ENCODE measurements at places on chromosomes 5 and 9. TPM values are rescaled to one million over a fixed set of nuclear protein-coding genes. Genes with fewer than 3 reads are reported as not detected.

The ZFP37 gene
- total RNA-seq: 1.3 TPM

The RNF183 gene
- not detected for total RNA-seq

The FCN1 gene
- total RNA-seq: not detected

The ENG gene
- 5.5 TPM for total RNA-seq

The RAB3C gene
- 0.24 TPM for total RNA-seq

The TRPM3 gene
- 3.9 TPM for total RNA-seq

DNA sequence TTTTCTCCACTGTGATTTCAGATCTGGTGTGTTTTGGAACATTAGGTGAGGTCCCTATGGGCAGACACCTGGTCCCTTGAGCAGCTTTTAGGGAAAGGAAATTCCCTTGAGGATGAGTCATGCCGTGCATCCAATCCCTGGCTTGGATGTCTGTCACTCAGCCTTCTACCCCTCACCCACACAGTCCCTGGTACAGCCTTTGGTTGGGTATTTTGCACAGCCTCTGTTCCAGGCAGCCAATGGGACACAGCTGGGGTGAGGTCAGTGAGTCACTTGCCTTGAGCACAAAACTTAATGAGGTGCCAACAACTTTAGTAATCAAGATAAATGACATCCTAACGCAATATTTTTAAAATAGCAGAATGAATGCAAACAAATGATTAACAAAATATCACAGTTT lies 22.7 kb upstream of the SVEP1 start:
- DNase-seq: no peak

GRCh38 chr9:69918322-69918721 lies 97.7 kb downstream of the CFAP95 start:
- DNase-seq: no peak

DNA sequence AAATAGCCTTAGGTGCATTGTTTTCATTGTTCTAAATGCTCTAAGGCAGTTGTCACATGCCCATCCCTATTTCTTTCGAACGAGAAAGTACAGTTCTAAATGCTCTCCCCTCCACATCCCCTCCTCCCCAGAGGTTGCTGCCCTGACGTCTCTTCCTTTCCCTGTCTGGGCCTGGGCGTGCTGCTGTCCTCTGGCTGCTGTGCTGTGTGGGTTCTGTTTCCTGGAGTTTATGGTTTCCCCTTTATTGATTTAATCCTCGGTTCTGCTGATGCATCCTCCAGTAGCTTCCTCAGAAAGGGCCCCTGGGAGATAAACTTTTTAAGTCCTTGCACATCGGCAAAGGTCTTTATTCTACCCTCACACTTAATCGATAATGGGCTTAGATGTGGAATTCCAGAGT lies 48.8 kb downstream of the MVB12B start:
- peak; percentile 18 for DNase-seq

DNA sequence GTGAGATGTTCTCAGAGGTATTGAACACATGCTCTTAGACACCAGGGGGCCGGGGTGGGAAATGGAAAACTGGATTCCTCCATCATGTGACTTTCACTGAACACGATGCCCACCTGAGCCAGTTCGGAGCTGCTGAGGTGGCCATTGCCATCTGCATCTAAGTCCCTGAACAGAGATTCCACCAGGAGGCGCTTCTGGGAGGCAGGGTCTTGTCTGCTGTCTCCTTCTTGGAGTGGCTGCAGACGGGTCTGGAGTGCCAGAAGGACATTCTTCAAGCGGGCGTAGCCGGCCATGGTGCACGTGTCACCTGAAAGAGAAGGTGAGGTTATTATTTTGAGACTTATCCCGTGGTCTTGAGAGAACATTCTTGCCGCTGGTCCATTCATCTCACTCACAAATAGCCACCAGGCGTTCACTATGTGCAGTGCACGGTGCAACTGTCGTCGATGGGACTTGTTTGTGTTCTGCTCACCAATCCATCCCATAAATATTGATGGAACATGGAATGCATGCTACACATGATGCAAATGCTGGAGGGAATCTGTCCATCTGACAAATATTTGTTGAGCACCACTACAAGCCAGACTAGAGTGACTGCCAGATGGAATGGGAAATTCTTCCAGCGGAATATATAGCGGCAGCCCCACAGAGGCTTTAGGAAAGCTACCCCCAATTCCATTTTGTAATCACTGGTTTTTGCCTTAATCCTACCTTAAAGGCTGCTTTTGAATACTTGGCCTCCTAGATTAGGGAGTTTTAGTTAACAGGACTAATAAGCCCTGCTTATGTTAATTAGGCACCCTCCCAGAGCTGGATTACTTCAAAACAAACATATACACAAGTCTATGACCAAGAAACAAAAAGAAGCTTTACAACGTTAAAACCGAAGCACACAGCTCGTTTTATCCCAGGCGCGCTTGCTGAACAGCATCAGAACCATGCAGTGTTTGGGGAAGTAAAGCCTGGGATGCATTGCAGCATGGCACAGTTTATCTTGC lies 264.8 kb downstream of the HSPA4 start:
- peak; percentile 65 for DNase-seq

DNA sequence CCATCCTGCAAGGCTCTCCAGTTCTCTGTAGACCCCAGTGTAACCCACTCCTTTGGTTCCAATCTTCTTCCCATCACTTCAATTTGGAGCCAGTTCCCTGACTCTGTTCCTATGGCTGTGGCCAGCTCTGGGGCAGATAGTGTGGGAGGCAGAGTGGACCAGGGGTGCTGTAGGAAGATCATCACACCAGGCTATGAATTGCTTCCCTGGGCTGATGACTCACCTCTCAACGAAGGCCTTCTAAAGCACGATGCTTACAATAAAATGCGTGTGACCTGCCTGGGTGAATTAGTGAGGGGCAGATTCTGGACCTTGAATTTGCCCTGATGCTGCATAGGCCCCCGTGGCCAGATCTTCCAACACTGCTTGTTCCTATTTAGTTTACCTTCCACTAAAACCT lies 289.7 kb downstream of the FBXL7 start:
- DNase-seq: no peak

DNA sequence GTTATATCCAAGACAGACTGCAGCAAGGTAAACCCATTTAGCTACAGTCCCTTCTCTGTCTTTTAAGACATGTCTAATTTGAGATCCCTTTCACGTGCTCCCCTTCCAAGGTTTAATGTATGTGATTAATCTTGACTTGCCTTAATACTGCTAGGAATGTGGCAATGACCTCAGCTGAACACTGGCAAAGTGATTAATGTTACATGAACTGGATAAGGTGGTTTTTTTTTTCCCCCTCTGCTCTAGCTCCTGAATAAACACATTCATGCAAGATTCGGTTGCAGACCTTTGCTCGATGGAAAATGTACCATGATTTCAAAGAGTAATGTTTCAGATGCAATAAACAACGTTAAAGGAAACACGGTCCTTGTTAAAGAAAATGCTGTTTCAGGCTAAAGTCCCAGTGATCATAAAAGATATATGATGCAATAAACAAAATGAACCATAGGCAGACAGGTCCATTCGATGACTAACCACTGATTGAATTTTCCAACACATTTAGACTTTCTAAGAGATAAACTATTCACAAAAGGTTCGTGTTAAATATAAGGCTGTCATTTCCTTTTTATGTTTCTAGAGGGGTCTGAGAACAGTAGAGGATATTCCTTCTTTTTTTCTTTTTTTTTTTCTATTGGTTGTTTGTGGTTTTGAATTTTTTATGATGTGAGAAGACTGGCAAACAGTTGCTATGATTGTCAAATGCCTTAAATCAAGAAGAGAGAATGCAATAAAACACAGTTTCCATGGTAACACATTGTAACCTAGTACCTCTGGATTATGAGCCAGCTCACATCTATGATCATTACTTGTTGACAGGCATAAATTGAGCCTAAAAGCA lies 44.7 kb upstream of the ZNF608 start:
- no peak for DNase-seq

GRCh38 chr5:105931881-105932421 lies 1738.8 kb downstream of the EFNA5 start:
- DNase-seq: no peak

GRCh38 chr5:43664501-43665040 lies 61.6 kb downstream of the NNT start:
- DNase-seq: no peak

DNA sequence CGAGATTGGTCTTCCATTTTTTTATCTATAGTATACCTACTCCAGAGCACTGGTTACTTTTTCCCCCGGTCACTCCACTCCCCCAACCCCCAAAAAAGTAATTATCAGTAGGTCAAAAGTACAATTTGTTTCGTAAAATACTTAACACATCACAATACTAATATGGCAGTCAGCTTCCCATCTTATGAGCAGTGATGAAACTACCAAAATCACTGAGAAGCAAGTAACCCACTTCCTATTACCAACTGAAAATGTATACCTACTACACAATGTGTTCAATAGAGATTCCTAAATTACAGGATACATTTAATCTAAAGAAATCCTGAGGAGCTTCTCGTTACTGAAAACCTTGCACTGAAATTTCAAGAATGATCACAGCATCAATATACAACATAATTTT lies 1.9 kb downstream of the CERT1 start:
- no peak for DNase-seq

- no peak for DNase-seq
Observed at GRCh38 chr9:26331223-26331622, 561.4 kb downstream of the CAAP1 start.

GRCh38 chr5:157855404-157855994 lies 3.4 kb downstream of the CLINT1 start:
- DNase-seq: peak; percentile 82

DNA sequence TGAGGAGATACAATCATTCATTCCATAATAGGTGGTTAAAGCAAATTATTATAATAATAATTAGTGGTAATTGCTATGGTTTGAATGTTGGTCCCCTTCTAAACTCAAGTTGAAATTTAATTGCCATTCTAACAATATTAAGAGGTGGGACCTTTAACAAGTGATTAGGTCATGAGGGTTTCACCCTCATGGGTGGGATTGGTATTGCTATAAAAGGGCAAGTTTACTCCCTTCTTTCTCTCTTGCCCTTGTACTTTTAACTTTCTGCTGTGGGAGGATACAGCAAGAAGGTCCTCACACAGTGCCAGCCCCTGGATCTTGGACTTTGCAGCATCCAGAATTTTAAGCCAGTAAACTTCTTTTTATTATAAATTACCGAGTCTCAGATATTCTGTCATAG lies 101.9 kb upstream of the PARP8 start:
- no peak for DNase-seq

- no peak for DNase-seq
Observed at GRCh38 chr5:120052916-120053828, 410.9 kb upstream of the PRR16 start.

GRCh38 chr5:173998531-173998930 lies 9.6 kb downstream of the C5orf47 start:
- no peak for DNase-seq

DNA sequence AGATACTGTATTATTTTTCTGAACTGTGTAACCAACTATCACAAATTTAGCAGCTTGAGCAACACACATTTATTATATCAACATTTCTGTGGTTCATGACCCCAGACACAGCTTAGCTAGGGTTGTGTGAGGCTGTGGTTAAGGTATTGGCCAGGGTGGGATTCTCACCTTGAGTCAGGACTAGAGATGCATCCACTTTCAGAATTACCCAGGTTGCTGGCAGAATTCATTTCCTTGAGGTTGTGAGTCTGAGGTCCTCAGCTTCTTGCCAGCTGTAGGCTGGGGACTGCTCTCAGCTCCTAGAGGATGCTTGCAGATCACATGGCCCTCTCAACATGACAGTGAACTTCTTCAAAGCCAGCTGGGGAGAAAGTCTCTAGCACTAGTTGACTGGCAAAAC lies 122.5 kb upstream of the RASGRF2 start:
- DNase-seq: no peak

GRCh38 chr5:9930156-9930555 lies 300.0 kb upstream of the TAS2R1 start:
- no peak for DNase-seq

DNA sequence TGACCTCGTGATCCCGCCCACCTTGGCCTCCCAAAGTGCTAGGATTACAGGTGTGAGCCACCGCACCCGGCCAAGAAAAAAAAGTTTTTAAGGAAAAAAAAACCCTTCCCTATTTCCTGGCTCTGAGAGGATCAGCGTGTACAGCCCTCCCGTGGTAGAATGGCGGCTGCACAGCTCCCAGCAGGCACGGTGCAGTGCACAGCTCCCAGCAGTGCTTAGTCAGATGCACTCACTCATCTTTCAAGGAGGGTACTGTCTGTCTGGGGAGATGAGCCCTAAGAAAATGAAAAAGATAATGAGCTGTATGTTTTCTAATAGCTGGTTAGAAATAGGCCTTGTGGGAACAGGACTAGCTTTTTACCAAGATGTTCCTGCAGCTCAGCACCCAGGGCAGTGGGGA lies 36.7 kb upstream of the SLC2A8 start:
- DNase-seq: no peak

DNA sequence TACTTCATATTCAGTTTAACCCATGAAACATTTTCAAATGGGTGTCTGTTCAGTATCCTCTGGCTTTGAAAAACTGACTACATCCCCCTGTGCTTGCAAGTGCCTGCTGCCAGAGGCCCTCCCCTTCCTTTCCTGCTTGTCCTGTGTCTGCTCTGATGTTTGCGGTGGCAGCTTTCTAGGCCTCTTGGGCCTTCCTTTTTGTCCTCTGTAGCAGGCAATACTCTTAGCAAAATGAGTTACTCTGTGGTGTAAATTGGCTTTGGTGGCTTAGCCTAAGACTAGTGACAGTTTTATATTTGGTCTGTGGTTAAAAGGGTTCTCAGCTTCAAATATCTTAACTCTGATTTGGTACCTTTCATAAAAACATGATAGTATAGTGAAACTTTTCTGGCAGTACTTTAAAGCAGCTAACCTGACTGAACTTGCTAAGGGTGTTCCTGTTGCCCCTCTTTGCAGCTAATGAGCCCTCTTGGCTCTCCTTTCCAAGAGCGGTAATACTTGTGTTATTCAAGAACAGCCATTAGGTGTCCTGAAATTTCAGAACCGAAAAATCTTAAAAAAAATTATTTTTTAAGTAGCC lies 76.6 kb downstream of the GOLM1 start:
- DNase-seq: no peak
